ENCODE measurements at places on chromosomes 16 and 17.

DNA sequence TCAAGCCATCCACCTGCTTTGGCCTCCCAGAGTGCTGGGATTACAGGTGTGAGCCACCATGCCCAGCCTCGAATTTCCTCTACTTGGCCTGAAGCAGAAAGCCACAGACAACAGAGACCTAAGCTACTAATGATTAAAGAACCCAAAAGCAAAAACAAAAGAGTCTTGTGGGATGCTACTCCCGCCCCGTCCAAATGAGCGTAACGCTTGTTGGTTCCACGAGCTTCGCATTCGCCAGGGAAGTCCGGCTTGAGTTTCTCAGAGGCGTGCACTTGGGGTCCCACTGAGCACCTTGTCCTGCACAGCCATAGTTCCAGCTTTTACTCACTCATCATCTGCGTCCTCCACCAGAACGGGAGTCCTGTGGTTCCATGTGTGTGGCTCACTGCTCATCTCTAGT lies 16.0 kb downstream of the CEP295NL start:
- no peak for DNase-seq

GRCh38 chr17:65551267-65552040 lies 10.0 kb downstream of the AXIN2 start:
- no peak for DNase-seq

GRCh38 chr17:7379134-7379533 lies 1.8 kb upstream of the TNK1 start:
- DNase-seq: no peak

DNA sequence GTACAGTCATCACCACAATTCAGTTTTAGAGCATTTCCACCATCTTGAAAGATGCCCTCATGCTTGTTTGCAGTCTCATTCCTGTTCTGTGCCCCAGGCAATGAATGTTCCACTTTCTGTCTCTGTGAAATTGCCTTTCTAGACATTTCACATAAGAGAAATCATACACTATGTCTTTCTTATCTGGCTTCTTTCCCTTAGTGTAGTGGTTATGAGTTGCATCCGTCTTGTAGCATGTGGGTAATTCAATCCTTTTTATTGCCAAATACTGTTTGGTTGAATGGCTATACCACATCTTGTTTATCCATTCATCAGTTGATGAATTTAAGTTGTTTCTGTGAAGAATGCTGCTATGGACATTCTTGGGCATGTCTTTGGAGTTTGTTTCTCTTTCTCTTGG lies 132.5 kb upstream of the PLCG2 start:
- no peak for DNase-seq

DNA sequence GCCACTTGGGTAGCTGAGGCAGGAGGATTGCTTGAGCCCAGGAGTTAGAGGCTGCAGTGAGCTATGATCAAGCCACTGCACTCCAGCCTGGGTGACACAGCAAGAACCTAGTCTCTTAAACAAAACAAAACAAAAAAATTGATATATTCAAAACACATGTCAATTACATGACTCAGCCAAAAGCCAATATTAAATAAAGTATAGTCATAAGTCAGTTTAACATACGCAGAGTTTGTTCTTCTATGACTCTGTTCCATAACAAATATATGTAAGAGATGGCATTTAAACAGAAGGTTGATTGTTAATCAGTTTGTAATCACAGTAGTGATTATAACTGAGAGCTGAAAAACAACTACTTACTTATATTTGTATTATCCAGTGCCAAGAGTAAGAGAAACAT lies 106.5 kb downstream of the CDH8 start:
- DNase-seq: no peak

- no peak for DNase-seq
Measured at GRCh38 chr17:62014526-62014925, 50.6 kb downstream of the MED13 start.

DNA sequence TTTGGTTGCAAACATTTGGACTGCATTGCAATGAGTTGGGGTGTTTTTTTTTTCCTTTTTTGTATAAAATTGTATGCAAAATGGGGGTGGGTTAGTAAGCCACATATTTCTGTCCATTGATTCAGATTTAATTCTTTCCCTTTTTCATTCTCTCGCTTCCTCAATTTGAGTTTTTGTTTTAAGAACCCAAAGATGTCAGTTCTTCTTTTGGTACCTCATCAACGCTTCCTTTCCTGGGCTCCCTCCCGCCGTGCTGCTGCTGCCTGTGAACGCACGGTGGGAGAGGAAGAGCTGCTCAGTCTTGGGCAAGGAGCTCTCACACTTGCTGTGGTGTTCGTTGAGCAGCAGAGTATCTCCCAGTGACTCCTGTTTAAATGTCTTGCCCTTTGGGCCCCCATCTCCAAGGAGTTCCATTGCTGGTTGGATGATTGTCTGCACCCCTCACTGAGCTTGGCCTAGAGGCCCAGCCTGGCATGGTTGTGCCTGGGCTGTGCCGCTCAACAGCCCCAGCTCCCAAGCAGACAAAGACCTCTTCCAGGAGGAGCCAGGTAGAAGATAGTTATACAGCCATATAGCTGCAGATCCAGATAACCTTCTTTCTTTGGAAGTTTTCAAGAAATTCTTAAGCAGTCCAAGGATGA lies 13.6 kb downstream of the UBFD1 start:
- no peak for DNase-seq

DNA sequence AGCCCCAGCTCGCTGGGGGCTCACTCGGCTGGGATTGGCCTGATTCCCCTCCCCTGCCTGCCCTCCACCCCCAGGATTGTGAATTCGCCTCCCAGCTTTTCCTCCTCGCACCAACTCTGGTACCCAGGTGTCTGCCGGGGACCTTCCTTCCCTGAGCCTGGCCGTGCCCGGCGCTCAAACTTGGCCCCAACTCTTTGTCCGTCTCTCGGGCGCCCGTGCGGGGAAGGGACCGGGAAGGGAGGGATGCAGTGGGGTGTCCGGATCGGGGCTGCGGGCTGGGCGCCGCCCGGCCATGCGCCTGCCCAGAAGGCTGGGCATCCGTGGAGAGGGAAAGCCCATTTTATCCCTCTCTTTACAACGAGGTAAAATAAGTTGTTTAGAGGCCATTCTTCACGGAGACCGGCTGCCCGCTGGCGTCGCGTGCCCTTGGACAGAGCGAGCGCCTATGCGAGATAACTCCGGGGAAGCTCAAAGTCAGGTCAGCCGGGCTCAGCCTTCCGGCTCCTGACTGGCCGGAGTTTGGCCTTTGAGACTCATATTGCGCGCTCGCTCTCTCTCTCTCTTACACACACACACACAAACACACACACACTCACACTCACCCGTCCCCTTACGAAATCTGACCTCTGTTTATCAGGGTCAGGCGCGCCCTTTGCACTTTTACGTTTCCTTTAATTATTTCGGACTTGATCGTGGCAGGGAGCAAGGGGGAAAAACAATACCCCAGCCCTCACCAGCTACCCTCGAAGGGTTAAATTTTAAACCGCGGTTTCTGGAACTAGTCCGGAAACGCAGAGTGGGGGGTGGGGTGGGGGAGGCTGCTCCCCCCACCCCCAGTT lies 774 bp upstream of the MAF start:
- DNase-seq: no peak

GRCh38 chr17:8186787-8187516 lies 3.0 kb downstream of the BORCS6 start:
- DNase-seq: peak; percentile 96

GRCh38 chr17:83056583-83057396 lies 22.6 kb upstream of the METRNL start:
- no peak for DNase-seq

DNA sequence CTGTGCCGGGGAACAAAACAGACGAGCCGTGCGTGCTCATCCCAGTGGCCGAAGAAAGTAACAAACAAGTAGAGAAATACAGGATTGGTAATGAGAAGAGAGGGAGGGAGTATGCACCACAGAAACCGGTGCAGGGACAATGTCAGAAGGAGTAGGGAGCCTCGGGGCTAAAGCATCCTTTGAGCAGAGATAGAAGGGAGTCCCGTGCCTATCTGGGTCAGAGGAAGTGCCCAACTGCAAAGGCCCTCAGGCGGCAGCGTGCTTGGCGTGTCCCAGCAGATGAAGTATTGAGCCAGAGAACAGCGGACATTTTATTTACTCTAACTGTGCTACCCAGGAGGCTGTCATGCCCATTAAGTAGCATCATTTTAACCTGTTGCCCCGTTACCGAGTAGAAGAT lies 114.9 kb upstream of the CACNG5 start:
- no peak for DNase-seq

DNA sequence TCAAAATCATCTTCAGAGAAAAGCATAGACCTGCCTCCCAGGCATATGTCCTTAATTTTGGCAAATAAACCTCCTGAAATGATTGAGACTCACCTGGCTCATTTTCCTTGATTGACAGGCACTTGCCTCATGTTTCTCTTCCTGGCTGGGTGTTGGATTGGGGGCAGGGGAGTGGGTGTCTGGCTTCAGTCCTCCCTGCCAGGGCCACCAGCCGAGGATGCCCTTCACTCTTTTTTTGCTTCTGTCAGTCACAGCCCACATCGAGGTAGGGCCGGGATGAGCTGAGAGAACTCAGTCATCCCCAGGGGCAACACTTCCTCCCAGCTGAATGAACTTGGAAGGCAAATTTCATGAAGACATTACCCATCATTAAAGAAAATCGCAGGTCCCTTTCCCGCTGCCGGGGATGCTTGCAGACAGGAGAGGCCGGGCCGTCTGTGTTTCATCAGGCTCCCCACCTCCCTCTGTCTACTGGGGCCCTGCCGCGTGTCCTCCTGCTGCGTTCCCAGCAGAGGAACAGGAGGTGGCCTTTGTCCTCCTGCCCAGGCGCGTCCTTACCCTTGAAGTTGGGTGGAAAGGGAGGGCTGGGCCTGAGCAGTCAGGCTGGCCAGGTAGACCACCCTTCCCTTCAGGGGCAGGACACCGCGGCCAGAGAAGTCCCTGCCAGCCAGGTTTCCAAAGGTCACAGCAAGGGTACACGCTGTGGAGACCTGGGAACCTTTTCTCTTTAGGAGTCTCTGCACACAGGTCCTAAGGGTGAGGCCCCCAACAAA lies 11.2 kb upstream of the DNAH17 start:
- DNase-seq: no peak

- peak; percentile 63 for DNase-seq
Measured at GRCh38 chr16:19882646-19883045, 2.0 kb downstream of the GPRC5B start.

GRCh38 chr16:84618581-84619460 lies 943 bp upstream of the COTL1 start:
- peak; percentile 64 for DNase-seq

GRCh38 chr16:14249291-14250032 lies 178.3 kb downstream of the MRTFB start:
- DNase-seq: peak; percentile 59

GRCh38 chr16:5460701-5461100 lies 363.1 kb upstream of the EEF2KMT start:
- no peak for DNase-seq

DNA sequence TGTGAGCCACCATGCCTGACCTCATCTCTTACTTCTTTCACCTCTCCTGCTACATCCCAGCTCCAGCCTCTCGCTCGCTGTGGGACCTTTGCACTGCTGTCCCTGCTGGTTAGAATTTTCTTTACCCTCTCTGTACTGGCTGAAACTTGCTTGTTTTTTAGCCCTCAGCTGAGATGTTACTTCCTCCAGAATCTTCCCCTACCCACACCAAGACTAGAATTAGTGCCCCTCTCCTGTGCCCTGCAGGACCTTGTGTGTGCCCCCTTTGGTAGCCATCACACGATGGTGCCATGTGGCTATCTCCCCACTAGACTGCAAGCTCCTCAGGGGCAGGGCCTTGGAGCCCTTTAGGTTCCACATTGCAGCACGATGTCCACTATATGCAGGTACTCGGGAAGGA lies 84.1 kb downstream of the AIPL1 start:
- DNase-seq: no peak

DNA sequence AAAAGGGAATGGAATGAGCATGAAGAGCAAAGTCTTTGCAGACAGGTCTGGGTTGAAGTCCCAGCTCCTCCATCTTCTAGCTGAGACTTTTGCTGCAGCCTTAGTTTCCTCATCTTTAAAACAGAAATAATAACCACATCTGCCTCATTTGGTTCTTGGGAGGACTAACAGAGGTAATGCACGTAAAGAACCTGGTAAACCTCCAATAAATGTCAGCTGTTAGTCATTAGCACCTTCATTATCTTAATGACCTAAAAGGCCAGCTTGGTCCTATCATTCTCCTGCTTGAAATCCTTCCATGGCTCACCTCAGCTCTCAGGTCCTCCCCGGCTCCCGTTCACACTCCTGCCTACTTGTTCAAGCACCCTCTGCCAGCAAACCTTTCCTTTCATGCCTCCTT lies 51.8 kb downstream of the SKAP1 start:
- DNase-seq: no peak

- peak; percentile 79 for DNase-seq
Measured at GRCh38 chr16:16071631-16072244, 122.3 kb downstream of the ABCC1 start.

- DNase-seq: no peak
Measured at GRCh38 chr17:82281502-82282238, 8.2 kb upstream of the CSNK1D start.

GRCh38 chr17:35745246-35745645 lies 7.8 kb downstream of the GAS2L2 start:
- DNase-seq: no peak

Measured in G401 (cell line).